CD4-positive, alpha-beta memory T cell (primary cell): ENCODE measurements at places on chromosomes 11 and 22. TPM values are rescaled to one million over a fixed set of nuclear protein-coding genes. Genes with fewer than 3 reads are reported as not detected.

Gene TBX10
- not detected for total RNA-seq

Gene TH
- total RNA-seq: not detected

Gene OPCML
- total RNA-seq: not detected

Gene RBMXL2
- not detected for total RNA-seq

Gene KLHL35
- 1.2 TPM for total RNA-seq

Gene SYT8
- total RNA-seq: not detected

Gene TTC36
- 1.1 TPM for total RNA-seq

Gene VSIG2
- 0.87 TPM for total RNA-seq

Gene TMEM121B
- 0.12 TPM for total RNA-seq

Gene TST
- total RNA-seq: 0.58 TPM

Gene LYVE1
- not detected for total RNA-seq

- no peak overlapping the region for H3K27ac ChIP-seq
- no peak overlapping the region for H3K4me3 ChIP-seq
- H3K4me1 ChIP-seq: no peaks in the 10 kb centered on the region
- DNase-seq: no peak
- H3K27me3 ChIP-seq: no peaks in the 10 kb centered on the region
These were observed 74.4 kb downstream of the NFAM1 start for GRCh38 chr22:42357634-42358296.

DNA sequence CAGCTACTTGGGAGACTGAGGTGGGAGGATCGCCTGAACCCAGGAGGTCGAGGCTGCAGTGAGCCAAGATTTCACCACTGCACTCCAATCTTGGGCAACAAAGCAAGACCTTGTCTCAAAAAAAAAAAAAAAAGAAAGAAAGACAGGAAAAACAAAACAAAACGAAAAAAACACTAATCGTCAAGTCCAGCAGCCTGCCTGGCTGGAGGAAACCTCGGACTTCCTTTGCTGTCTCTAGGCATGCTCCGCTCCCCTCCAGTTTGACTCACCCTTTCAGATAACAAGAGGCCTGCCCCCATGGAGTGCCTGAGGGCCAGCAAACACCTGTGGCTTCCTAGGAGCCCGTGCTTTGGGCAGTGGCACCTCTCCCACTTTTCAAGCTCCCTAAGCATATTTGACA is 28.8 kb upstream of the CHKA start:
- H3K4me3 ChIP-seq: no peak overlapping the region
- H3K36me3 ChIP-seq: no peaks in the 10 kb centered on the region
- no peak overlapping the region for H3K27ac ChIP-seq
- no peaks in the 10 kb centered on the region for H3K27me3 ChIP-seq

DNA sequence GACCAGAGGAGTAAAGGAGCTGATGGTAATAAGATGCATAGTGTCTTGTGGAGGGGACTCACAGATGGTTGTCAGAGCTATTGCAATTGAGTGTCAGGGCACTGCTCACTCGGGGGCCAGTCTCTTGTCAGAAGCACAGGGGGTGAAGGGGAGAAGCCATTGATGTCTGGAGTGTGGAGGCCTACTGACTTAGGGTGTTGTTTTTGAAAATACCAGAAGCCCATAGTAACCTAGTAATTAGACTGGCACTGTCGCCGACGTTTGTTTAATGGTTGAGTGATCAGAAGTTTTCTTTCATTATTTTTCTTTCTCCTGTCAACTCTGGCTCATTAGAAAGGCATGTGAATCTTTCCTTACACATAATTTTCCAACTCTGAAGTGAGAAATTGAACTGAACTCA is 151.6 kb upstream of the TENM4 start:
- H3K27me3 ChIP-seq: no peaks in the 10 kb centered on the region
- no peak overlapping the region for H3K27ac ChIP-seq
- no peaks in the 10 kb centered on the region for H3K4me1 ChIP-seq
- H3K36me3 ChIP-seq: no peaks in the 10 kb centered on the region

DNA sequence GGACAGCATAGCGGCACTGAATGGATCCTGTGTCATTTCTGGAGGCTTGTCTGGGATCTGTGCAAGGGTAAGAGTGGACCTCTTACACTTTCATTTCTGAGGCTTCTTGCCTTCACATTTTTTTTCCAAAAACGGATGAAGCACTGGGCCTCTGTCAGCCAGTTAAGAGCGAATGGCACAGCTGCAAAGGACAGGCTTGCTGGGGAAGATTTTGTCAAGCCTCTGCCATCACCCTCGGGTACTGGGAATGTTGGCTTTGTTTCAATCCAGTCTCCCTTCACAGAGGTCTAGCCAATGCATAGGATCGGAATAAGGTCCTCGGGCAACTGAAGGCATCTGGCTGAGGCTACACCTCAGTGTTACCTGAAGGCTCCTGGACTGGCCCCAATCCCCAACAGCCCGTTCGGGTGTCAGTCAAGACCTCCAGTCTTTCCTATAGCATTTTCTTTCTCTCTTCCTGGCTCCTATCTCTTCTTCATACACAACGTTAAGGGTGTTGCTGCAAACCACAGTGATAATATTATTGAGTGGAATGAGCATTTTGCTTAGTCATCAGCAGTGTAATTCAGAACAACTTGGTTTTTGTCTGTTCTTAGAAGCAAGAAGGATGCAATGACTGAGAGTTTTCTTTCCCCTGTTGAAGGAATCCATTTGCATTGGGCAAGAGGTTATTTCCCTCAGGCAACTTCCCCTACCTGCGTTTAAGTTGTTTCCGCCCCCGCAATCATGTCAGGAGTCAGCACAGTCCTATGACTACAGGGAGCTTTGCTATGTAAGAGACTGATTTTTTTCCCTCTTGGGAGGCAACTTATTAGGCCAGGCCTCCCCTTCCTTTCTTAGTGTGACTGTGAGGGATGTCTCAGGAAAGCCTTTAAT is 22.8 kb downstream of the NPAT start:
- H3K4me3 ChIP-seq: no peak overlapping the region
- peaks cover 78% of the 10 kb centered on the region for H3K4me1 ChIP-seq
- no peaks in the 10 kb centered on the region for H3K27me3 ChIP-seq
- H3K36me3 ChIP-seq: peaks cover 21% of the 10 kb centered on the region
- H3K27ac ChIP-seq: peak overlapping the region; percentile 35
- peak; percentile 41 for DNase-seq

DNA sequence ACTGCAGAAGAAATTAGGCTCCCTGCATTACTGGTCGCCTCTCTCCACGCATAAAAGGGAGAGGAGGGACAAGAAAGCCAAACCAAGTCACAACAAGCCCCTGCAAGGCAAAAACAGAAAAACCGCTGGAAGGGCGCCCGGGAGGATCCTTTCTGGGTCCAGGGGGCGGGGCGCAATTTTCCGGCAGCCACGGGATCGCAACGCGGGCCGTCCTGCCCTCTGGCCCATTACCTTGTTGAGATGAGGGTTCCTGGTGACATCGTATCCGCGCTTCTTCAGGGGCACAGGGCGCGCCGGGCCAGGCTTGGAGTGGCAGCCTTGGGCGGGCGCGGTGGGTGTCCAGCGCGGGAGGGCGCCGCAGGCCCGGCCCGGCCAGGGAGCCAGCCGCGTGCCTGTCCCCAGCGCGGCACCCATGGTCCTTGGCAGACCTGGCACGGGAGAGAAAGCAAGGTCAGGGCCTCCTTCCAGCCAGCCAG is 847 bp downstream of the ME3 start:
- no peaks in the 10 kb centered on the region for H3K36me3 ChIP-seq
- H3K4me3 ChIP-seq: peak overlapping the region; percentile 63
- H3K27me3 ChIP-seq: no peaks in the 10 kb centered on the region
- DNase-seq: no peak

- no peaks in the 10 kb centered on the region for H3K27me3 ChIP-seq
- H3K27ac ChIP-seq: no peak overlapping the region
- H3K4me3 ChIP-seq: no peak overlapping the region
- no peak for DNase-seq
These were observed 3.3 kb downstream of the RTN4R start for GRCh38 chr22:20264614-20265452.

DNA sequence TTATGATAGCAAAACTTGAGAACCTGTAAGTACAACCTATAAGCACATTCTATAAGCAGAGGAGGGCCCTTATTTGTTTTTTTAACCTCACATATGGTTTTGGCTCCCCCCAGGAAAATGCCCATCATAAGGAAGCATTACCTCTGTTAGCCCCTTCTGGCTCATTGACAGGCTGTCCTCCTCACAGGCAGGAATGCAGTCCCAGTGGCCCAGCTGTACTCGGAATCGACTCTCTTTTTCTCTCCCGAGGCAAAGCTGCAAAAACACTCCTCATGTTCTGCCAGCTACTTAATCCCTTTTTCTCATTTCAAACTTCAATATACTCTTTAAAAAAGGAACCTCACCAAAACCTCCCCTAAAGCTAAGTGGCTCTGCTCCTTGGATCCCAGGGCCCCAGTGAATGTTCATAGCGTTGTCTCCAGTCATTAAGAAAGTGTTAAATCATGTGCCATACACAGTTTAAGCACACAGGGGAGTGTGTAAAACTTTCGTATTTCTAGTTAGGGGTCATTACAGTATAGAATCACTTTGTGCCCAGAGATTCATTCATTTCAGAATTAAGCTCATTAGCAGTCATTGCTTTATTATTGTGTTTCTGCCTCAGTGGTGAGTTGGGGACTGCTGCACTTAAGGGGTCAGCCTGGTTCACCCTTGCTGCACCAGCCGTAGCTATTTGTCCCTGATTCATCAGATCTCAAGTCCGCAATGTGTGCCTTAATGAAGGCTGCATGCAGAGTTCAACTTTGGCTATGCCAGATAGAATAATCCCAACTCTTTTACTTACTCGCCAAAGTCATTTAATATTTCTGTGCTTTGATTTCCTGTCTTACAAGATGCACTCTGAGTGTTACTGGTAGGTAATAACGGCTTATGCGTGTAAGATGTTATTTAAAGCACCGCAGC is 57.6 kb downstream of the JRKL start:
- DNase-seq: no peak
- H3K36me3 ChIP-seq: no peaks in the 10 kb centered on the region
- H3K4me3 ChIP-seq: no peak overlapping the region
- H3K27me3 ChIP-seq: no peaks in the 10 kb centered on the region
- H3K4me1 ChIP-seq: no peaks in the 10 kb centered on the region

- H3K27me3 ChIP-seq: no peaks in the 10 kb centered on the region
- no peaks in the 10 kb centered on the region for H3K36me3 ChIP-seq
- DNase-seq: no peak
- no peak overlapping the region for H3K4me3 ChIP-seq
- H3K27ac ChIP-seq: no peak overlapping the region
- H3K4me1 ChIP-seq: peaks cover 8% of the 10 kb centered on the region
These were observed 4.9 kb upstream of the TTLL12 start for GRCh38 chr22:43191831-43192230.

- no peak overlapping the region for H3K4me3 ChIP-seq
- no peaks in the 10 kb centered on the region for H3K4me1 ChIP-seq
- no peaks in the 10 kb centered on the region for H3K27me3 ChIP-seq
- no peak overlapping the region for H3K27ac ChIP-seq
These were observed 605.0 kb upstream of the CADM1 start for GRCh38 chr11:116109228-116109627.

DNA sequence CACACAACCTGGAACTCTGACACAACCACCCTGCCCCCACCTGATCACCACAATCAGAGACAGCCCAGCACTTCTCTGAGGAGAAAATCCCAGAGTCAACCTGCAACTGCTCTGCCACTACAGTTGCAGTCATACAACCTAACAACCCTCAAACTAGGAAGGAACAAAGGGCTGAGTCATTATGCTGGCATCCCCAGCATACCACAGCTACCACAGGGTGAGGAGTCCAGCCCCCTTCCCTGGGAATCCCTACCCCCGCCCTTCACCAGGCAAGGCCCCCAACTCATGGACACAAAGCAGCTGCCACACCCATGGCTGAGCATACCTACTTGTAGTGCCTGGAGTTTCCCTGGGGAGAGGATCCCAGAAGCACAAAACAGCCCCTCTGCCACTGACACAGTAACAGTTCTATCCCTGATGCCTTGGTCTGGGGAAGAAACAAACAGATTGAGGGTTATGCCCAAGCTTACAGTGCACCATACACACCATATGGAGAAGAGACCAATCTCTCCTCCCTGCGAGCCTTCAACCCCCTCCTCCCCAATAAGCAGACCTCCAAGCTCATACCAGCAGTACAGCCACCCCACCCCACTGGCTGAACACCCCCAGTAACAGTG is 68.5 kb upstream of the C11orf58 start:
- no peaks in the 10 kb centered on the region for H3K27me3 ChIP-seq
- H3K4me1 ChIP-seq: no peaks in the 10 kb centered on the region
- no peak overlapping the region for H3K27ac ChIP-seq
- H3K4me3 ChIP-seq: no peak overlapping the region
- DNase-seq: no peak
- no peaks in the 10 kb centered on the region for H3K36me3 ChIP-seq

GRCh38 chr11:118530683-118531596 is at the start of gene TMEM25:
Gene TMEM25 (plus strand): TSS chr11:118531192. CDS start chr11:118531802, 610 bp downstream.
- peak; percentile 68 for DNase-seq
- no peaks in the 10 kb centered on the region for H3K36me3 ChIP-seq
- H3K4me3 ChIP-seq: peak within 1 kb of the TSS; percentile 65
